ENCODE measurements at places on chromosomes 2 and 18.

DNA sequence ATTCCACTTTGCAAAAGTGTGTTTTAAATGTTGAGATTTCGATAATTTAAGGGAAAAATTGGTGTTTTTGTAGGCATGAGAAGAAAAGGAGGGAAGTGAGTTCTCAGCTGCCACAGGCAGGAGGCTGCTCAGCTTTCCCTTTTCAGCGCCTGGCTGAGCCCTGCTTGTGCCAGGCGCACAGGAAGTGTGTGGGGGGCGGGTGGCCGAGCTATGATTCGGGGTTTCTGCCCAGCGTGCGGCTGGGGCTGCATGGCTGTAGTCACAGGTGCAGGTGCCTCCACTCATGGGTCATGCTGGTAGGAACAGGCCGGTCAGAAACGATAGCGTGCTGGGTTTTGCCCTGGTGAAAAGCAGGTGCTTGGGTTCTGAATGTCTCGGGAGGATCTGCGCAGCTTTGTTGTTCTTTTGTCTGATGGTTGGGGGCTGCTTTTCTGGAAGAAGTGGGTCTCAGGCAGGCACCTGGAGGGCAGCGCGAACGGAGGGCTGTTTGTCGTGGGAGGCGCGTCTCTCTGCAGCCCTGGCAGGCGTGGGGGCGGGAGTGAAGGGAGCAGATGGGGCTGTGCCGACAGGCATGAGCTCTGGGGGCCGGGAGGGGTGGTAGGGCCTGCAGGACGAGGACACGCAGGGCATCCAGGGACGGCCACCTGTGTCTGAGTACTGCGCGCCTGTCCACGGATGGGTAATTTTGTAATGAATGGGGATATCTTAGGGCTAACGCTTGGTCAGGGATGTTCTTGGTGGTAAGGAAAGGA lies 2.1 kb downstream of the KCNG2 start:
- no peak for DNase-seq

DNA sequence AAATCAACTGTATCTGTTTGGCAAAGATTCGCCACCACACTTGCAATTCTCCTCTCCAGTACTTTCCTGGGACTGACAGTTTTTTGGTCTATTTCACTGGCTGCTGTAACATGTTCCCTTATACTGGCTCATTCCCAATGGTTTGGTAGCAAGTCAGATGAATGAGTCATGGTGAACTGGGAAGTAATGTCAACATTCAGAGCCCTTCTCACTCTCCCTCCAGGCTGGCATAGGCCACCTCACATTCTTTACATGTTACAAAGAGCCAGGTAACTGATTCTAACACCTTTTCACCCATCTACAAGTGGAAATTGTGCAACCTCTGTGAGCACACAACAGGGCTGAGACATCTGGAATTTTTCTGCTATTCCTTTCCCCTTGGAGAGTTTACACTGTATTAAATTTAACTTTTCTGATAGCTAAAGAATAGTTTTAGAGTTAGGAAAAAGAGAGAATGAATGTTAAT lies 111.3 kb upstream of the TLK1 start:
- no peak for DNase-seq

- DNase-seq: no peak
These were observed 74.1 kb downstream of the CELF4 start for GRCh38 chr18:37491526-37491925.

GRCh38 chr2:47251404-47251675 lies 96.2 kb upstream of the STPG4 start:
- no peak for DNase-seq

GRCh38 chr2:142037744-142038143 lies 93.1 kb downstream of the LRP1B start:
- no peak for DNase-seq

- no peak for DNase-seq
These were observed 139.2 kb downstream of the SLC4A3 start for GRCh38 chr2:219766658-219767057.

GRCh38 chr2:23823863-23824262 lies 103.1 kb downstream of the ATAD2B start:
- DNase-seq: no peak

- no peak for DNase-seq
These were observed 130.2 kb downstream of the VAPA start for GRCh38 chr18:10044054-10044453.

DNA sequence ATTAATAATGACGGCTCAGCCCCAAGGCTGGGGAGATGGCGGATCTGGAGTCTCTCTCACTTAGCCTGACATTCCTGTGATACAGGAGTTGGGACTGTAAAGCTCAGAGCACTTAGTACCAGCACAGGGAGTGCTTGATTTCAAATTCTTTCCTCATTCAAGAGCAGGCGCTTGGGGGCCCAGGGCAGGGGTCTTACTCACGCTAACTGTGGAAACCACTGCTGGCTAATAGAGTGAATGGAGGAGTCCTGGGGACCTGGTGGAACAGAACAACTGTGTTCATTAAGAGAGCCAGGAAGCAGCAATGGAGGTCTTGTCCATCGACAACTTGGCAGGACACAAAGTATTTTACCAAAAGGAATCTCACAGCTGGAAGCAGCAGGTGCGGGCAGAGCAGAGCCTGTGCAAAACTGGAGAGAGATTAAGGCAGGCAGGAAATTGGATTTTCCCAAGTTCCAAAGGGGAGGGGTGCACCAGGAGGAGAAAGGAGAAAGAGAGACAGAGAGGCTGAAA lies 358.9 kb downstream of the TNS1 start:
- no peak for DNase-seq
